ENCODE measurements at places on chromosomes 3 and 15. TPM values are rescaled to one million over a fixed set of nuclear protein-coding genes. Genes with fewer than 3 reads are reported as not detected.

Gene DPH6
- polyA plus RNA-seq, result 16.7 TPM

GRCh38 chr3:99884484-99884883 is 66.8 kb downstream of the CMSS1 start:
- no peak for DNase-seq

DNA sequence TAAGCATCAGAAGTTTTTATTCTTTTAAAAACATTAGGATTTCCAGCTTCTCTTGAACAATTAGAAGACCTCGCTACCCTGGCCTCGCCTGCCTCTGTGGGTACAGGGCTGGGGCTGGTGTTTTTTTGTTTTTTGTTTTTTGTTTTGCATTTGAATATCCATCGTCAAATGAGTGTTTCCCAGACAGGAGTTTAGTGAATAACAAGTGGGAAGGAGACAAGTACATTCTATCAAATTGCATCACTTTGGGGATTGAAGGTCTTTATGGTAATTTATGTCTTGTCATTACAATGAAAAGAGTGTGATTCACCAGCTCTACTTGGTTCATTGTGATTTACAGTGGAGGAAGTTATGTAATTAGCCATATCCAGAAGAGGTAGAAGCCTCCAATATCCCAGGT is 161.1 kb upstream of the UBE2E1 start:
- no peak for DNase-seq

DNA sequence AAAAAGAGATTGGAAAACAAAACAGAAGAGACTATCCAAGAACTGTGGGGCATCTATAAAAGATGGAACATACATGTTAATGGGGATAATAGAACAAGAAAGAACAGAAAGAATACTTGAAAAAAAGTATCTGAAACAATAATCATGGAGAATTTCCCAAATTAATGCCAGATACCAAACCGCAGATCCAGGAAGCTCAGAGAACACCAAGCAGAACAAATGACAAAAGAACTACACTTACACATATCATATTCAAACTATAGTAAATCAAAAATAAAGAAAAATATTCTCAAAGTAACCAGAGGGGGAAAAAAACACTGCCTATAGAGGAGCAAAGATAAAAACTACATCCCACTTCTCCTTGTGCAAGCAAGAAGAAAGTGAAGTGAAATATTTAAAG is 40.0 kb downstream of the CLASP2 start:
- DNase-seq, result no peak

DNA sequence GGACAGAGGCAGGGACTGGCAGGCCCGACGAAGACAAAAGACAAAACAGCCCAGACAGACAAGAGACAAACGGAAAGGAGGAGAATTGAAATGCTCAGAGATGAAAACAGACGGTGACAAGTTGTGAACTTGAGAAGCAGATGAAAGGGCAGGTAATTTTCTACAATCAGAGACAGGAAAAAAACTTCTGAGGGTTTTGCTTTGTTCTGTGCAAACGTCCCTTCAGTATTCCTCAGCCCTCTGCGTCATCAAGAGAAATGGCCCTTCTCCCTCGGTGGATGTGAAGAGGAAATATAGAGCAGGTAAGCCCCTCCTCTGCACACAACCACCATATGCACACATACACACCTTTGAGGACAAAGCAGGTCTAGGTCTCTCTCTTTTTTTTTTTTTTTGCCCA is 206.6 kb downstream of the UACA start:
- no peak for DNase-seq

Gene COL6A5
- 3.2 TPM for polyA plus RNA-seq

All from right lung (tissue), 10 donors.